NCI-H2081 treated with DMSO at 0.1 percent for 48 hours (cell line): ENCODE measurements at places on chromosomes 4 and X.

DNA sequence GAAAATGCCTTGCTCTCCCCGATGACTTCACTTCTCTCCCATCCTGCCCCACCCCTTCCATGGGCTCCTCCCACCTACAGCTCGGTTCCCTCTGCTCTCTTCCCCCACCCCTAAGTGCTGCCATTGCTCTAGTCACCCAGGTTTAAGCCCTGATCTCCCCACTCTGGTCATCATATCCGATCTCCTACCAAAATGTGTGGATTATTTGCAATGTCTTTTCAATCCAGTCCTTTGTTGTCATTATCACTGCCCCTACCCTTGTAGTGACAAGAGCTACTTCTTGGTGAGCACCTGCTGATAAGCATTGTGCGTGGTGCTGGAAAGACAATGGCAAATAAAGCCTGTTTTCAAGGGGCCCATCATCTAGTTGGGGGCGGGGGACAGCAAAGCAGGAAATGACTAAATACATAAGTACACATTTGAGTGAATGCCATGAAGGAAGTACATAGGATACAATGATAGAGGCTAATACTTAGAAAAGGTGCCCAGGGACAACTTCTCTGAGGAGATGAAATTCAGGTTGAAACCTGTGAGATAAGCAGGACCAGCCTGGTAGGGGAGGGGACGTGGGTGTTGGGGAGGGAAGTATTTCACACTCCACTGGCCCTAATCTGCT lies 63.8 kb downstream of the DLG3 start:
- DNase-seq = no peak

- DNase-seq = no peak
These were observed 15.5 kb upstream of the GPR82 start for GRCh38 chrX:41708486-41708885.

DNA sequence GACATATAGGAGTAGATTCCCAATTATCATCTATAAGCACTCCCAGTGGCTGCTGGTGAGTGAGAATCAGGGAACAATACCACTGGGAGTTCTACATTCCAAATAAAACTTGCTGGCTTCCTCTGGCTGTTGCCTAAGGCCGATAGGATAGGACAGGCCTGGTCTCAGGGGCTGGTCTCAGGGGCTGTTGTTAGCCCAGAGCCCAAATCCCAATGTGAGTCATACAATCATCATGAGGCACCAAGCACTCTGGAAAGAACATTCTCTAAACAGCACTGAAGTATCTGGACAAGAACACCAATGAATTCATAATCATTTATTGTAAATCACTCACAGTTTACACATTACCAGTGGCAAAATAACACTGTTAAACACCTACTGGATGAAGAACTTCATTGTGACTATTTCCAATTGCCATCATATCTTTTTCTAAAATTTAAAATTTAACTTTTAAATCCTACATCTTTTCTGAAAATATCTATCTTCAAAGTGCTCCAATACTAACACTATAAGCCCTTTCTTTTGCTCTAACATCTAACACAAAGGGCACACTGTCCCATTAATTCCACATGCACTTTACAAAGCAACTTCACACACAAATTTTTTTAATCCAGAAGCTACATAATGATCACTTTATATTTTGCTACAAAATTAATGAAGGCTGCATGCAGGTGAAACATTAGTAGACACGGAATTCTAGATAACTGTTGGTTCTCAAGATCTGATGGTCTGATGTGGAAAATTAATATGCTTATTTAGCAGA lies 67.6 kb upstream of the TMEM150C start:
- DNase-seq = no peak

- peak; percentile 49 for DNase-seq
These were observed 457.4 kb upstream of the TEX13C start for GRCh38 chrX:124862301-124862700.

DNA sequence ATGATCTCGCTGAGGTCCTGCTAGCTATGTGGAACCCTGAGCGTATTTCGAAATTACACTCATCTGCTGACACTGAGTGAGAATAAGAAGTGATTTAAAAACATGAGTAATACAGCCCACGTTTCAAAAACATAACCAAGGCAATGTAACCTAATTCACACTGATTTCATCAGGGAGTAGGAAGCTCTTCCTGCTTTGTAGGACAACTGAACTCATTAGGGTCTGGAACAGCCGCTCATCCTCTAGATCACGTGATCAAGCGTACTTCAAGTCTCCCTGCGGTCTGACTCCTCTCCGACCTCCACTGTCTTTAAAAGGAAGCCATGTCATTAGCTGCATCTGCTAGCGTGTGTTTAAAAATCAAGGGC lies 138.0 kb downstream of the NSUN7 start:
- DNase-seq = no peak

GRCh38 chr4:151709071-151709470 lies 51.7 kb downstream of the GATB start:
- no peak for DNase-seq

- DNase-seq = no peak
These were observed 146.7 kb upstream of the SPOCK3 start for GRCh38 chr4:167380964-167381363.

- DNase-seq = no peak
These were observed 17.5 kb downstream of the FAM184B start for GRCh38 chr4:17763931-17764330.

DNA sequence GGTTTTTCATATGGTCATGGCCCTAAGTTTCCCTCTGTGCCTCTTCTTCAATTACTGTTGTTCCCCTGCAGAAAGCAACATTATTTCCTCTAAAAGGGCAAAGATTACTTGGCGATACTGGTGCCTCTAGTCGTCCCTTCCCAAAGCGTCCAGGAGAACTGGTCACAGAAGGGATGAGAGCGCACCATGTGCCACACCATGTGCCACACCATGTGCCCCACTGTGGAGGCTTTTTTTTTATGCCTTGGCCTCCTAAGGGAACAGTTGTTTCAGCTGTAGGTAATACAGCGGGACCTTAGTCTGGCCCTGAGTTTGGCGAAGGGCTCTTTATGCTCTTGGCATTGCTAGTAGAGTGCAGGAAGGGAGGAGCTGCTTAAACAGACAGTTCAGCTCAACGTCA lies 11.5 kb upstream of the FGG start:
- DNase-seq = no peak
